ENCODE measurements at places on chromosomes 16 and 17.
A peak's percentile ranks its signal among the peaks of the same experiment; 100 is the strongest.

- DNase-seq, result peak; percentile 95
These were observed 18.5 kb upstream of the NAGLU start for GRCh38 chr17:42517516-42517915.

DNA sequence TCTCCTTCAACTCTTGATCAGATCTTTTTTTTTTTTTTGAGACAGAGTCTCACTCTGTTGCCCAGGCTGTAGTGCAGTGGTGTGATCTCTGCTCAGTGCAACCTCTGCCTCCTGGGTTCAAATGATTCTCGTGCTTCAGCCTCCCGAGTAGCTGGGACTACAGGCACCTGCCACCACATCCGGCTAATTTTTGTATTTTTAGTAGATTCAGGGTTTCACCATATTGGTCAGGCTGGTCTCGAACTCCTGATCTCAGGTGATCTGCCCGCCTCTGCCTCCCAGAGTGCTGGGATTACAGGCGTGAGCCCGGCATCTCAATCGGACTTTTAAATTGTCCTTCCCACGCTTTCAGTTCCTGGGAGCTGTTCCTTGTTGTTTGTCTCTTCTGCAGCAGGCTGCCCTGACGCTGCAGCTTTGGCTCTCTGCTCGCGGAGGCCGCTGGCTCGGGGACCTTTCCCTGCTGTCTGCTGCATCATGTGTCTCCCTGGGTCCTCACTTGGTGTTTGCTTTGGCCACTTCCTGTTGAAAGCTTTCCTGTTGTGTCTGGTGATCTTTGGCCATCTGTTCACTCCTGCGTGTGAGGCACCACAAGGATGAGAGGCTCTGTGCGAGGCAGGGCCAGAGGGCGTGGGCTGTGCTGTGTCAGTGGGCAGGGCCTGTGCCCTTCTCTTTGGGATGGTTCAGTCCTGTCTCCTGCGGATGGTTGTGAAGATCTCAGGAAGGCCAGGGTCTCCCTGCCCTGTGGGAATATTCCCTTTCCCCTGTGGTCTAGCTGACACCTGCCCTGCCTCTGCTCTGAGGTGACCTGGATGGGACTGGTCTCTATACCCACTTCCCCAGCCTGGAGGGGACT lies 18.4 kb upstream of the CAPN15 start:
- no peak for DNase-seq

DNA sequence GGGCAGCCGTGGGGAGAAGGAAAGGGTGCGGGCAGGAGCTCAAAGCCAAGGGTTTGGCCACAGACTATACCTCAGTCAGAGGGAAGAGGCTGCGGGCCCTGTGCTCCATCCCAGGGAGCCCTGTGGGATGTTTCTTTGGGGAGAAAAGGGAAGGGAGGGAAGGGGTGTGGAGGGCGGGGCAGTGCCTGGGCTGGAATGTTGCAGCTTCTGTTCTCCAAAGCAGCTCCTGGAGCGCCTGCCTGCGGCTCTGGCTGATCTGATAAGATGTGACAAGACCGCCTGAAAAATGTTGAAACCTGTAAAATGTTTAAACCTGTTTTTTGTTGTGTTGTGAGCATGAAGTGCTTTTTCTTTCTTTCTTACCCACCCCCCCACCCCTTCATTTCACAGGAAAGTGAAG lies 32.8 kb downstream of the WNT3 start:
- DNase-seq, result peak; percentile 95

DNA sequence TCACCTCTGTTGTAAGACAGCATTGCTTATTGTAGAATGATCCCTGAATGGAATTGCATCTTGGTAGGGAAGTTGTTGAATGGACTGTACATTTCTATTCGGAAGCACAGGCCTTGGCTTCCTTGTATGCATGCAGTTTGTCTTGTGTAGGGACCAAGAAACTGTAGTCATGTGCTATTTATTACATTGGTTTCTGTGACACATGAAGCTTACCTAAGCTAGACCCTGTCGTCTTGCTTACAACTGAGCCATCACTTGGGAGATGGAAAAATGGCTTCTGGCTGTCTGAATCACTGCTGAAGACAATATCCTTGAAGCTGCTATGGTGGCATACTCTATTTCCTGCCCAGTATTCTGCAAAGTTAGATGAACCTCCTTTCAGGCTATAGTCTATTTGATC lies 29.1 kb downstream of the PPM1D start:
- DNase-seq, result no peak

- peak; percentile 92 for DNase-seq
These were observed 913 bp upstream of the NOG start for GRCh38 chr17:56592487-56593085.

- peak; percentile 73 for DNase-seq
These were observed 103.9 kb downstream of the MGAT5B start for GRCh38 chr17:76972046-76972641.

- no peak for DNase-seq
These were observed 83.6 kb upstream of the PLEKHM1 start for GRCh38 chr17:45573924-45574770.

DNA sequence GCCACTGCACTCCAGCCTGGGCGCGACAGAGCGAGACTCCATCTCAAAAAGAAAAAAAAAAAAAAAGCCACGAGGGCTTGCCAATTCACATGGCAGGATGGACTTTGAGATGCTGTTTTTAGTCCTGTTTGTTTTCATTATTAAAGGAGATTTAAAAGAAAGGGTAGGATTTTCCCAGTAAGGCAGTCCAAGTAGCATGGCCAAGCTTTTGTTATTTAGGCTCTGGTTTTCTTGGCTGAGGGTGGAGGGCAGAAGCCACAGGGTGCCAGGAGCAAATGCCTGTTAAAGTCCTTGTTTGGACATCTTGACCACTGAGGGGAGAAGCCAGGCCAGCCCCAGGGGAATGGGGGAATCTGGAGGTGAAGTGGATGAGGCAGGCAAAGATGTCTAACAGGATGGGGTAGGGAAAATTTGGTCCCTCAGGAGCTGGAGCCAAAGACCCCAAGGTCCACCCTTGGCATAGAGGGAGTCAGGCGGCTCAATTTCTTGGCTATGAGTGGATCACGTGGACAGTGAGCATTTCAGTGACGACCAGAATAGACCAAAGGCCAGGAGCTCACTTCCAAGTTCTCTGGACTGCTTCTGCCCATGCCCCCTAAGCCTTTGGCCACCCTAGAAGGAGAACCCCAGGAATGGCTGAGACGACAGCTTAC lies 20.8 kb upstream of the PLLP start:
- peak; percentile 26 for DNase-seq

GRCh38 chr17:71080937-71081336 lies 911.6 kb downstream of the KCNJ2 start:
- DNase-seq, result no peak

- DNase-seq, result peak; percentile 87
These were observed 22.9 kb upstream of the CDH13 start for GRCh38 chr16:82603784-82604411.

Data from islet precursor cell (in vitro differentiated cells).